Astrocyte (in vitro differentiated cells and primary cell): ENCODE measurements at places on chromosomes 12 and 14. TPM values are rescaled to one million over a fixed set of nuclear protein-coding genes. Genes with fewer than 3 reads are reported as not detected.

DNA sequence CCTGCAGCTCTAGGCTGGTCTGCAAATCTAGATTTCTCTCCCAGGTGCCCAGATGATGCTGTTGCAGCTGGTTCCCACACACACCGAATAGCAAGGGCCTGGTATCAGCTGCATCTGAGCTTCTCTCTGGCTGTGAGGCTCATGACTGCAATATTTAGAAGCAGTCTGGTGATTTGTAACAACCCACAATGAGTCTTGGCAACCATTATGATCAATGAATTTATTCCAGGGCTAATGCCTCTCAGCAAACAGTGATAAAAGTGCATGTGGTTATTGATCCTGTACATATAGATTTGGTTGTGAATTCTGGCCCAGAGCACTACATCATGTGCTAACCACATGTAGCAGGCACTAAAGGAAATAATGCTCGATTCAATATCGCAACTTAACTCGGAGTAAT is 114.3 kb downstream of the ASCL4 start:
- DNase-seq: no peak

GRCh38 chr12:131034631-131035244 is 81.0 kb downstream of the ADGRD1 start:
- no peak for DNase-seq

DNA sequence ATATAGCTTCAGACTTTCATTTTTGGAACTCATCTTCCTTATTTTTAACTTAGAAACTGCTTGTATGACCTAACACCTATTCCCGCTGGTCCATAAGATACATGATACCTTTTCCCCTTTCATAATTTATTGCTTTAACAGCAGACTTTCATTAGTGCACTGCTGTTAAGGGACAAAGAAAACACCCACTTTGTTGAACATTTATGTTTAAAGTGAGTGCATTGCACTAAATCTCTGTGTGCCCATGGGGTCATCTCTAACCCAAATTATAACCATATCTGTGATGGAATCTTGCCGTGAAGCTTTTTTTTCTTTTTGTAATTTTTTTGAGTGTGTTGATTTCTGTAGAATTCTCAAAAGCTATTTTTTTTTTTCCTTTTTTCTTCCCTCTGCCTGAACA is 261.8 kb downstream of the TMTC2 start:
- no peak for DNase-seq

- DNase-seq: no peak
Observed at GRCh38 chr12:92614502-92614901, 88.3 kb upstream of the PLEKHG7 start.

UBE2N gene
- 113 and 129 TPM in 2 replicates for total RNA-seq

DNA sequence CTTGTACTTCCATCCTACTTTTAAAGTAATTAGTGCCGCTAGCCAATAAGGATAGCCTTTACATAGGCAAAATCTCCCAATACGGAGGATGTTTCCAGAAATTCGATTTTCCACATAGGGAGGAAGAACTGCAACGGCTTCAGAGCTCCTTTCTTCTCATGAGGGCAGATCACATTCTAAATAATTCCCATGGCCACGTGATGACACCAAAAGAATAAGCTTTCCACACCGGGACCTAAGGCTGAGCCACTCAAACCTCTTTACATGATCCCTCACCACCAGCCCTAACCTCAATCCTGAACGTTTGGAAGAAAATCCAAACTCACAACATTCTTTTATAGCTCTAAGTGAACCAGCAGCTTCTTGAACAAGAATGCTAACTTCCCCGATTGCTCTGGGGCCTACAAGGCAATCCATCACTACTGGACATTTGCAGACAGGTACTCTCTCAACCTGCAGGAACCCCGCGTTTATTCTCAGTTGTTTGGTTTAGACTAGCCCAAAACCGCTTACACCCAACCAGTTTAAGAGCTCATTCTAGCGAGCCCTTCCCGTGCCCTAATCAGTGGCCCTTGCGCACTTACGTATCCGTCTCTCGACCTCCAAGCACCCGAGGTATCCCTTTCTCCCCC is 884 bp downstream of the CAPRIN2 start:
- DNase-seq: peak; percentile 41

TAMALIN gene
- total RNA-seq: 9.6 and 12.4 TPM in 2 replicates

OR4E2 gene
- total RNA-seq: not detected in 2 replicates

RAP1B gene
- total RNA-seq: 209 and 216 TPM in 2 replicates

DNA sequence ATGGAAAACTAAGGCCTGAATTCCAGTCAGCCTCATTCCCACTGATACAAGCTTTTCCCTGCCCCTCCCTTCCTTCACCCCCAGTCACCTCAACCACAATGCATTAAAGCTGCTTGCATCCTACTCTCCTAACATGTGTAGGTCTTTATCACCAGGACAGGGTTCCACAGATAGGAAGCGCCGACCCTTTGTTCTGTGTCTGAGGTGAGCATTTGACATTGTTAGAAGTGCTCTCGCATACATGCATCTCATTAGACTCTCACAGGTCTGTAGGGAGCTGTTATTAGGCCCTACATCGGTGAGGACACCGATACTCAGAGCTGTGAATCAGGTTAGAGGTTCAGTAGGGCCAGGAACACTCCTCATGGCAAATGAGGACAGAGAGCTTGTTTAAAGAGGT is 13.2 kb upstream of the EDDM3A start:
- DNase-seq: no peak

GRCh38 chr12:123906711-123907420 is 65.8 kb downstream of the CCDC92 start:
- DNase-seq: no peak

AQP5 gene
- total RNA-seq: not detected in 2 replicates

DNA sequence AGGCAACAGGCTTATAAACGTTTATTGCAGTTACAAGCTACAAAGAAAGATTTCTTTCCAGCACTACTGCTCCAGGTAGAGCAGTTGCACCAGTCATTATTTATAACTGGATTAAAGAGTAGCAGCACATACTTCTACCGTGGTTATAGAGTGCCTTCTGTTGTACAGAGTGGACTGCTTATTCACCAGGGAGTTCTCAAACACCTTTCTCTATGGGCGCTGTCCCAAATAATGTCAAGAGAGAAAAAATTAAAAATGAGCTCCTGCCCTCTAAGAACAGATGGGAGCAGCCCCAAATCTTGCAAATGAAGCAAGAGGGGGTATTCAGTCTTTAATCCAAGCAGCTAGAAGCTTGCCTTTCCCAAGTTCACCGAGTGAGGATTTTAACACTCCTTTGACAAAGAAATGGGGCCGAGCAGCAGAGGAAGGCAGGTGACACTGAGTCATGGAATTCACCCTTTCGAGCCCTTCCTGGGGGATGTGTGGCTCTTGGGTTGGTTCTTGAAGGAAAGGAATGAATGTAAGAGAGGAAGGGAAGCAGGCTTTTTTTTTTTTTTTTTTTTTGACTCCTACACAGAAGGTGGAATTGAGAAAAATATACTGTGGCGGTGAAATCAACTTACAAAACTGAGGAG is 181.2 kb downstream of the PRKCH start:
- peak; percentile 61 for DNase-seq

CABP1 gene
- total RNA-seq: 0.19 and 0.30 TPM in 2 replicates

DNA sequence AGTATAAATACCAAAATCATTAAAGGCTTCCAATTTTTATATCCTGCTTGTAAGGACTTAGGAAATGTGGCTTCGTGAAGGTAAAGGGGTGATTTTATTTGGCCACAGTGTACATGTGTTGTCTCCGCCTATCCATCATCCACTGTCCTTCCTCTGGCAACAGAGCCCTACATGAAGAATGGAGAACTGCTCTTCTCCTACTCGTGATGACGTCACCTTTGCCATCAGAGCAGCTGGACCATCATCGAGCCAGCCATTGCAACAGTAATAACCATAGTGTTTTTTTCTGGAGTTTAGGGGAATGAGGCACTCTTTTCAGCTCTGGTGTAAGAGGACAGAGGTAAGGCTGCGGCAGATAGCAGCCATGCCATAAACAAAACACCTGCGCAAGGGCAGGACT is 19.2 kb downstream of the ITPR2 start:
- DNase-seq: no peak
